ENCODE measurements at places on chromosomes 7 and 10.

DNA sequence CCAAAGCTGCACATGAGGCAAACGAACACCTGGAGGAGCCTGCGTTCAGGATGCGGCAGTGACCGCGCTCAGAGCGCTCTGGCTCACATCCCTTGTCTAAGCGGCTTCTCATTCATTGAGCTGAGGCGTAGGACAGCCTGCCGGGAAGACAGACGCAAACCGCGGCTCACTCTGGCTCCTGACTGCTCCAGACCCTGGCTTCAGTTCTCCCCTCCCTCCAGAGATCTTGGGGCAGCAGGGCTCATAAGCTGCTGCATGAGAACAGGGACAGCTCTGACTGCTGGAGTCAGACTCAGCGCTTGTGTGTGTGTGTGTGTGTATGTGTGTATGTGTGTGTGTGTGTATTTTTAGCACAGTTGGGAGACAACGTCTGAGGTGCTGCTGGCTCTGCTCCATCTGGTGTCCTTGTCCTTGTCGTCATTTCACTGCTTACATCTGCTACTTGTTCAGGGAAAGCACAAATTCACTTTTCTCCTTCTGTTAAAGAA is 15.8 kb upstream of the LYZL2 start:
- peak; percentile 32 for DNase-seq

DNA sequence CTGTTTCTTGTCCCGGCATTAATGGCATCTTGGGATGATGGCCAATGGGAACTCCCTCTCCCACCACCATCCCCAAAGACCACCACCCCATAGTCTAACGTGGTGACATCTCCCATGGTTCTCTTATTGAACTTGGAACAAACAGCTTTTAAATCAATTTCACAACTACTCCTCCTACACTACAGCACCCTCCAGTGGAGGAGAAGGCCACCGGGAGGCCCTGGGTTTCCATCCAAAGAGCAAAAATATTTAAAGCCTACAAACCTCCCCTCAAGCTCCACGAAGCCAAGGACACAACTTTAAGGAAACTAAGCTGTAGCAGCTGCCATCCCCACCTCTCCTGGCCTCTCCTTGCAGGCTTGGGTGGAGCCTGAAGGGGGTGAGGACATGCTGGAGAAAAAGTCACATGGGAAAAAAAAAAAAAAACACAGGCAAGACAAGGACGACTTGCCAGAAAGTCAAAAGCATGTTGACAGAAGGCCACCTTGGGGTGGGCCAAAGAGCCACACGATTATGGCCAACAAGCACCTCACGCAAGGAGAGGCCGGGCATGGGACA is 94.0 kb upstream of the LANCL2 start:
- DNase-seq: no peak

DNA sequence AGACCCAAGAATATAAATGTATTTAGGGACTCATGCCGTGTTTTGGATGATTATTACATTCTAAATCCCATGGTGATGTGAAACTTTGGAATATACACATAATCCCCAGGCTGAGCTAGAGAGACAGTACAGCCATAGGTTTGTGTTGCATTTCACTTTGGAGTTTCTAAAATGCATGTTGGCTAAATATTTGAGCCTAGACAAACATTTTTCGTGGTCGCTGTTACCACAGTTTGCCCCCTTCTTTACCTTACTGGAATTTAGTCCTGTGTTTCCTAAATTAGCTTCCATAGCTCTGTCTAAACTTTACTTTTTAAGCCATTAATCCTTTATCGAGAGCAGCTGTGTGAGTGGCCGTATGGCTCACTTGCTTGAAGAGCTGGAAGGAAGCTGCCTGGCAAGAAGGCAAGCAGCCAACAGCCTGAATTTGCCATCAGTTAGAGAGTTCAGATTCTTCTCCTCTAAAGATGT is 192.0 kb downstream of the BICC1 start:
- DNase-seq: no peak

GRCh38 chr7:44393238-44394111 is 68.1 kb upstream of the CAMK2B start:
- no peak for DNase-seq

GRCh38 chr10:87685832-87686574 is 26.3 kb downstream of the PAPSS2 start:
- no peak for DNase-seq

- DNase-seq: no peak
These were observed 387.3 kb downstream of the HPSE2 start for GRCh38 chr10:98848361-98848760.

- DNase-seq: no peak
These were observed 15.5 kb downstream of the ZMIZ1 start for GRCh38 chr10:79084012-79084971.

DNA sequence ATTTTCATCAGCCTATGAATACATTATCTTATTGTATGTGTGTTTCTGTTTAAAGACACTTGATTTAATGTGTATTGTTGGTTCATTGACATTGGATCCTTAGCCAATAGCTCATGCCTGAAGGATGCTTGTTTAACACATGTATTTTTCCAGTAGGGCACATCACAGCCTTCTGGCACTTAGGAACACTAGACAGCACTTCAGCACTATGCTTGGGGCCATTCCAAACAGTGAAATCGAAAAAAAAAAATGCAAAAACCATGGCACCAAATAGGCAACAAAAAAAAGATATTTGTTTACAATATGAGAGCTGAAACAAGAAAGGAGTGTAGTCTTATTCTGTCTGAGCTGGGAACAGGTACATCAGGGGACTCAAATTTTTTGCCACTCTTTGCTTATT is 262.8 kb downstream of the SLC25A13 start:
- no peak for DNase-seq

- peak; percentile 53 for DNase-seq
These were observed 91.5 kb downstream of the GSDME start for GRCh38 chr7:24665564-24666294.

GRCh38 chr7:66443946-66444345 is 184.7 kb upstream of the KCTD7 start:
- no peak for DNase-seq

GRCh38 chr10:56928714-56929113 is 567.7 kb upstream of the ZWINT start:
- DNase-seq: no peak

DNA sequence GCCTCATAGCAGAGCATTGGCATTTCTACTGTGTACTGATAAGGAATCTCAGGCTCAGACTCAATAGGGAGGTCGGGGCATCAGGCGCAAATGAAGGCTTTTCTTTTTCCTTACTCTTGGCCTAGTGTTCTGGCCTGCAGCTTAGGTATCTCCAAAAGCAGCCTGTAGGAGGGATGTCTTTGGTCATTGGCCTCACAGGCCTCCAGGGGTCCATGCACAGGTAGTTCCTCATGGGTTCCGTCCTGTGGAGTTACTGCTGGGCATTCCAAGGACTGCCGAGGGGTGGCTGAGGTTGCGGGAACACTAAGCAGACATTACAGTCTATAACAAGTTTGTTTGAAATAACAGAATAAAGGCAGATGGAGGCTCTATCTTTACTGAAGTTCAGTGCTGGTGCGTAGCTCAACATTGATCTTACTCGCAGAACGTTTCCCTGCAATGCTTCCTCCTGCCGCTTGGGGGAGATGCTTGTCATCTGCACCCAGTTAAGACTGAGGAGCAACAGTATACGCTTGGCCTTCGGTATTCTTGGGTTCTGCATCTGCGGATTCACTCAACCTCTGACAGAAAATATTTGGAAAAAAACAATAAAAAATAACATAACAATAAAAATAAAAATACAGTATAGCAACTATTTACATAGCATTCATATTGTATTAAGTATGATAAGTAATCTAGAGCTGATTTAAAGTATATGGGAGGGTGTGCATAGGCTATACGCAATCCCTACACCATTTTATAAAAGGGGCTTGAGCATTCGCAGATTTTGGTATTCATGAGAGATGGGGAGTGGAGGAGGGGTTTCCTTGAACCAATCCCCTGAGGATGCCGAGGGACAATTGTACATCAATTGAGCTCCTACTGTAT is 58.9 kb downstream of the SH2D4B start:
- peak; percentile 48 for DNase-seq

DNA sequence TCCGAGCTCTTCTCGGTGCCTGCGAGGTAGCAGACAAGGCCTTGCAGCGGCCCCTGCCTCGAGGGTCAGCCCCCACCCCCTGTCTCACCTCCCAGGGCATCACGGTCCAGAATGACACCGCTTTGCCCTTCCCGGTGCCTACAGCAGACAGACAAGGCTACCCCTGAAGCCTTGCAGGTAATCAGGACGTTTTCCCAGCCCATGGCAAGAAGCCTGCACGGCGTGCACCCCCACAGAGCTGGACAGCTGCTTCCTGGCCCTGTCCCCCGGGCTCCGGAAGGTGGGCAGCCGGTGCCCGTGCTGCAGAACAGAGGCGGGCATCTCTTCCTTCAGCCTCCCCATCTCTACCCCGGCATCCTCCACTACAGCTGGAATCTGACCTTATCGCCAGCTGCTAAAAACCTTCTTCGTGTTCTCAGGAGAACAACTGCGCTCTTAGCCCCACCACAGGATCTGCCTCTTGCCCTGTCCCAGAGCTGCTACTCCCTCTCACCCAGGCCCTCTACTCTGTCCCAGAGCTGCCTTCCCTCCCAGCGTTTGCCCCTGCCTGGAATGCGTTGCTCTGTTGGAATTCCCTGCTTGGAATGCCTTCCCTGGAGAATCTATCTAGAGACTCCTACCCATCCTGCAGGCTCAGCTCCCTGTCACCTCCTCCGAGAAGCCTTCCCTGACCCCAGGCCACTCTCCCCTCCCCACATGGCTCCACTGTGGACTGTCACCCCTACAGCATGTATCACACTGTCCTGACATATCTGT is 4.7 kb downstream of the MYL10 start:
- DNase-seq: no peak

Measured in SK-N-DZ (cell line).